ENCODE measurements at places on chromosomes 13 and 19. TPM values are rescaled to one million over a fixed set of nuclear protein-coding genes. Genes with fewer than 3 reads are reported as not detected.

DNA sequence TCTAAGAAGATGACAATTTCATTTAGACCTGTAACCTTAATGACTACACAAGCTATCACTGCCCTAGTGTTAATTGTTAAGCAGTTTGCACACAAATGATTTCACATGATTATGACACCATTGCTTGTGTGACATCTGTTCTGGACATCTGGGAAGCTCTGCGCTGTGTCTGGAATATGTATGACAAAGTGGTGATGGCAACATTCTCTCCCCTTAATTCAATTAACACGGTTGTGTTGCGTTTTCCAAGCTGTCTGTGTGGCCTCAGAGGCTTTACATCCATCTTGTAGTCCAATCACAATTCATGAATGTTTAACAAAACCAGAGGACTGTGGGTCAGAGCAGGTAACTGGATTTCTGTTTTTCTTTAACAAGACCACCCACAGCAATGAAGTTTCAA, 204.4 kb downstream of the COG6 start:
- DNase-seq: no peak
- H3K27ac ChIP-seq: no peak overlapping the region
- no peaks in the 10 kb centered on the region for H3K4me1 ChIP-seq
- no peak overlapping the region for H3K4me3 ChIP-seq
- no peaks in the 10 kb centered on the region for H3K27me3 ChIP-seq

Gene CATSPERD
- not detected for total RNA-seq

GRCh38 chr13:70171151-70171550, 62.9 kb upstream of the KLHL1 start:
- DNase-seq: no peak
- H3K27ac ChIP-seq: no peak overlapping the region
- no peaks in the 10 kb centered on the region for H3K4me1 ChIP-seq
- H3K27me3 ChIP-seq: no peaks in the 10 kb centered on the region

GRCh38 chr13:98729658-98730057, 22.8 kb downstream of the SLC15A1 start:
- no peak overlapping the region for H3K4me3 ChIP-seq
- H3K36me3 ChIP-seq: no peaks in the 10 kb centered on the region
- no peaks in the 10 kb centered on the region for H3K4me1 ChIP-seq
- H3K27me3 ChIP-seq: peaks cover 5% of the 10 kb centered on the region
- no peak for DNase-seq

- no peak for DNase-seq
- no peak overlapping the region for H3K27ac ChIP-seq
- H3K4me3 ChIP-seq: no peak overlapping the region
- H3K4me1 ChIP-seq: peaks cover 6% of the 10 kb centered on the region
- H3K27me3 ChIP-seq: no peaks in the 10 kb centered on the region
Observed at GRCh38 chr19:7772752-7773291, 9.8 kb downstream of the CLEC4M start.

Gene ZNF229
- total RNA-seq: 3.0 TPM

DNA sequence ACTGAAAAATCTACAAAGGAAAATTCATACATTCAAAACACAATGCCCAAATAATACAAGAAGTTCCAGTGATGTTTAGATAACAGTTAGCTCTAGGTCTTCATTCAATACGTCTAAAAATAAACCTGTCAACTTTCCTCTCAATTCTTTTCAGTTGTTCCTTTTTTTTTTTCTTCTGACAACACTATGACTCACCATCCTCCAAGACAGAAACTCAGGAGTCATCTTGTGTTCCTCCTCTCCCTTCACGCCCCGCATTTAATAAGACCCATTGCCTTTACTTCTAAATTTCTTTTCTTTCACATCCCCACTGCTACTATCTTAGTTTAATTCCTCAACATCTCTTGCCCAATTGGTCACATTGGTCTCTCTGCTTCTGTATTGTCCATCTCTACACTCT, 759.9 kb downstream of the GPC5 start:
- H3K4me3 ChIP-seq: no peak overlapping the region
- no peaks in the 10 kb centered on the region for H3K4me1 ChIP-seq
- no peaks in the 10 kb centered on the region for H3K27me3 ChIP-seq
- H3K36me3 ChIP-seq: no peaks in the 10 kb centered on the region
- DNase-seq: no peak

- H3K36me3 ChIP-seq: no peaks in the 10 kb centered on the region
- no peak overlapping the region for H3K4me3 ChIP-seq
- H3K27me3 ChIP-seq: no peaks in the 10 kb centered on the region
- H3K4me1 ChIP-seq: no peaks in the 10 kb centered on the region
- DNase-seq: no peak
Observed at GRCh38 chr13:87656306-87656705, 14.9 kb upstream of the SLITRK5 start.
